ENCODE measurements at places on chromosomes 7 and 10.

DNA sequence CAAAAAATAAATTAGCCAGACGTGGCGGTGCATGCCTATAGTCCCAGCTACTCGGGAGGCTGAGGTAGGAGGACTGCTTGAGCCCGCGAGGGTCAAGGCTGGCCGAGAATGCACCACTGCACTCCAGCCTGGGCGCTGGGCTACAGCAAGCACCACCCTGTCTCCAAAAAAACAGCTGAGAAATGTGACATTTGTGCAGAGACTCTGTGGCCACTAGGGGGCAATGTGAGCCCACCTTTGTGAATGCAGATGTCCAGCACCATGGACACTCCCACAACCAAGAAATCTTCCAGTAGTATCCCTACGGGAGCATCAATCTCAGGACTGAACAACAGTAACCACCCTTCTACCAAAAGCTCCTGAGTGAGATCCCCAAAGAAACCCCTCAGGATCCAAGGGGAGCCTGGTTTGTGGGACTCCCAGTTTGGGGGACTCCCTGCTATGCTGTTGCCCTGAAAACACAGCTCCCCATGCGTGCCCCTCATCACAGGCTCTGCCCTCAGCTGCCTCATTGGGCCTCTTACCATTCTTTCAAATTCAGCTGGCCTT is 6.2 kb upstream of the AHCYL2 start:
- peak; percentile 79 for DNase-seq

- no peak for DNase-seq
These were observed 183.8 kb downstream of the SKAP2 start for GRCh38 chr7:26680587-26680986.

GRCh38 chr7:831596-832166 is 595 bp upstream of the SUN1 start:
- no peak for DNase-seq

- DNase-seq, result no peak
These were observed 16.8 kb upstream of the CHCHD1 start for GRCh38 chr10:73765066-73765465.

DNA sequence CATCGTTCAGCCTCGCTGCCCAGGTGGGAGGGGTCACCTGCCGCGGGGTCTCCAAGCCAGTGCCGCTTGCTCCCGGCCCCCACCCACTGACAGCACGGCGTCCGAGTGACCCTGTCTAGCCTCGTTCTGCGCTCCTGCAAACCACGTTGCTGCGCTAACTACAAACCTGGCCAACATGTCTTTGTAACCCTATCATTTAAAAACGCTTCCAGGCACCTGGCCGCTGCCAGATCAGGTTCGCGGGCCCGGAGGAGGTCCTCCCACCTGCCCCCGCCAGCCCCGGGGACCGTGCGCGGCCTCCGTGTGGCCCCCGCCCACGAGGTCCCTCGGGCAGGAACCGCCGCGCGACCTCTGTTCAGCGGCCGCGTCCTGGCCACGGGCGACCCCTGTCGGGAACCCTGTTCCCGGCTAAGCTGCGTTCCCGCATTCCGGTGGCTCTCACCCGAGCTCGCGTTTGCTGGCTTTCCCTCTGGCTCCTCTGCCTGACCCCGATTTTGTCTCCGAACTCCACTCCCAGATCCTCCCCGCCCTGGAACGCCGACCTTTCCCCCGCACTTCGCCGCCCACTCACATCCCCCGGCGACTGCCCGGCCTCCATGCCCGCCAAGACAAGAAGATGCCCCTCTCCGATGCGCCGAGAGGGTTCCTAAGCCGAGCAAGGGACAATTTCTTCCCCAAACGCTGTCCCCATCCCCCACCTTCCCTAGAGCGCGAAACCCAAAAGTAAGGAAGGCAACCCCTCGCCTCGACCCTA is 2.4 kb downstream of the SFMBT2 start:
- DNase-seq, result peak; percentile 84

DNA sequence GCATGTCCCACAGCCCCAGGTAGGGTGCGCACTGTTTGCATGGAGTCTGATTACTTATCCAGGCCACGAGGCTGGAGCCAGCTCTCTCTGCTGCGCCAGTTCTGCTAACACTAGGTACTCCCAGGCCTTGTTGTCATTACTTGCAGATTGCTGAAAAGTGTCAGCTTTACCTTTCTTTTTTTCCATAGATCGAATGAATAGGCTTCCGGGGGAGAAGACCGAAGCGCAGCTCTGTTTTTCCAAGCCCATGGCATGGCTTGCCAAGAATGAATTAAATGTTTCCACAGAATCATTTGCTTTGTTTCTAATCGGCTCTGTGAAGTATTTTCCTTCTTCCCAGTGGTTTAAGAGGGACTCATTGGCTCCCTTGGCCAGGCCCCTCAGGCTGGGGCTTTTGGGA is 285.8 kb downstream of the BMPER start:
- DNase-seq, result no peak

- no peak for DNase-seq
These were observed 126.6 kb upstream of the RAB11FIP2 start for GRCh38 chr10:118173296-118173695.

DNA sequence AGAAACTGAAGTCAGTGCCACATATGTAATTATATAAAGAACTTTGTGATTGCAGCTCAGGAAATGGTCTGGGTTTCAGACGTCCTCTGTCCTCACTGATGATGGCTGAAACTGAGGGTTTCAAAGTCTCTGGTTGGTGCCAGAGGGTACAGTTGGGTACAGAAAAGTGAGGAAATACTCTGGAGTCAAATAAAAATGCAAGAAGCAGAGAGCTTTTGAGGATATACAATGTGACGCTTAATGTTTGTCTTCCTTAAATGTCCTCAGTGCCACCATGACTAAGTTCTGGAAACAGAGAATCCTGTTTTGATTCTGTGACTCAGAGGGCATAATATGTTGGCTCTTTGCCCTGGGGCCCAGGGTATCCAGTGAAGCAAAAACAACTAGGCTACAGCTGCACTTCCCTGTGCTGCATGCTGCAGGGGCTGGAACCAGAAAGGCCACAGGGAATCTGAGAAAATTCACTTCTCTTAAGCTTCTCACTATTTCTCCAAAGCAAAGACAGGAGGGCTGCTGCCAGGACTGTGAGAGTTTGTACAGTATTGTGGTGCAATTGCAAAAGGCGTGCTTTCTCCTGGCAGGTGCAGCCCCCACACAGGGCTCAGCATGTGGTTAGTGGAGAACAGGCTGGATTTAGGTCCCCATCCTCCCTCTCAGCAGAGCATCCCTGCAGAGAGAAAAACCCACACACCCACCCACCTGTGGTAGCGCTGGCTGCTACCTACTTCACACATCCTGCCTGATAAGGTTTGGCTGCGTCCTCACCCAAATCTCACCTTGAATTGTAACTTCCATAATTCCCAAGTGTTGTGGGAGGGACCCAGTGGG is 169.5 kb upstream of the SVIL start:
- no peak for DNase-seq

DNA sequence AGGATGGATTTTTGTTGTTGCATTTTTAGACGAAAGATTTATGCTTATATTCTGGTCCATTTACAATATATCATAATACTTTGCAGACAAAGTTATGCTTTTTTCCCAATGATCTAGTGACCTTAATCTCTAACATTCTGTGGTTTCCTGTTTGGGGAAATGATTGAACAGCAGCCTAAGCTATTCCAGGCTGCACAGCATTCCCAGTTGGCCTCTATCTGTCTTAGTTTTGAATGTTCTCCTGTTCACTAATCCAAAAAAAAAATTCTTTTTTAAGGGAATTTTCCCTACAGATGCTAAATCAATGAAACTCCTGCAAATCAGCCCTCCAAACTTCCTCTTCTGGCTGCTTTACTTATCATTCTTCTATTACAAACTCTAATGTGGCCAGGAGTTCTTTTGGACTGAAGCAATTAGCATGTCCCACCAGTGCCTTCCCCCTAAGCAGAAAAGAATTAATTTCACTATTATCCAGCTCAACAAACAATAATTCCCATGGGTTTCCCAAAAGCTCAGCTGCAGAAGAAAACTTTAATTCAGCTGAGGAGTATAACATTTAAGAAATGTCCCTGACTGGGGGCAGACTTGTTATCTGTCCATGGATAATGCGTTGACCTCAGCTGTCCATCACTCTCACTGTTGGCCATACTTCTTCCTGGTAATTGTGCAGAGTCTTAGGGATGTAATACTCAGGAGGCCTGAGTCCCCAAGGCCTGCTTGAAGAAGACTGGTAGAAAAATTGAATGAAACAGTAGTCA is 81.9 kb upstream of the TRIL start:
- DNase-seq, result no peak

- DNase-seq, result no peak
These were observed 141.1 kb upstream of the ITGB1 start for GRCh38 chr10:33098951-33099663.

DNA sequence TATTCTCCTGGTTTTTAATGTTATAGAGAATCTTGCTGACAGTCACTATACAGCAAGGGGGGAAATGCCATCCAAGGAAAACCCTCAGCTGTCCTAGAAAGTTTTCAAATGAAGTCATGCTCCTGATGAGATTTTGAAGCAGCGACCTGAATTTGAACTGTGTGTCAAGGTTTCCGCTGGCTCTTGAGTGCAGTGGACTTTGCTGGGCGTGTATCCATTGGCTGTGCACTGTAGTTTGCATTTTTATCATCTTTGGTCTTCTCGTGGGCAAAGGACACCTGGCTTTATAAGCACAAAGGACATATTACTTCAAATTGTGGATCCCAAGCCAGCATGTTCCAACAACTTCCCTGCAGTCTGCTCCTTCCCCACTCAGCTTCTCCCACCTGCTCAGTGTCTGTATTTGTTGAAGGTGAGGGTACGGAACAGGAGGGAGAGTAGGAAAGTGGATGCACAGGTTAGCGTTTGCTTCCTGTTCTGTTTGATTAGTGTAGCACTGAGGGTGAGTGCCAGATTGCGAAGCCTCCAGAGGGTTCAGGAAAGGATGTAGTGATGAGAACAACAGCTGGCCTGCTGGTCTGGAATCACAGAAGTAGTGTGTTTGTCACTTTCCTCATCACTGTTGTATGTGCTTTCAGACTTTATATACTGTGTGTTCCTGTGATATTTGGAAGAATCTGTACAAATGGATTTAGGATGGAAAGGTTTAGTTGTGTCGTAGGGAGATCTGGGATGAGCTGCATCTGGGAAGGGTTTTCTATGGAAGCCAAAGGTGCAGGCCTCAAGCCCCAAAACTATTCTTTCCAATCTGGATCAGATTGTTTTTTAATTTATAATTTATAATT is 204.8 kb downstream of the BMPER start:
- DNase-seq, result no peak

- no peak for DNase-seq
These were observed 22.3 kb downstream of the AMZ1 start for GRCh38 chr7:2710286-2710655.

GRCh38 chr7:155256761-155257481 is 40.8 kb upstream of the INSIG1 start:
- DNase-seq, result no peak

- no peak for DNase-seq
These were observed 10.9 kb downstream of the LDB3 start for GRCh38 chr10:86678999-86679792.

GRCh38 chr10:70192326-70192968 is 22.1 kb upstream of the SAR1A start:
- no peak for DNase-seq

DNA sequence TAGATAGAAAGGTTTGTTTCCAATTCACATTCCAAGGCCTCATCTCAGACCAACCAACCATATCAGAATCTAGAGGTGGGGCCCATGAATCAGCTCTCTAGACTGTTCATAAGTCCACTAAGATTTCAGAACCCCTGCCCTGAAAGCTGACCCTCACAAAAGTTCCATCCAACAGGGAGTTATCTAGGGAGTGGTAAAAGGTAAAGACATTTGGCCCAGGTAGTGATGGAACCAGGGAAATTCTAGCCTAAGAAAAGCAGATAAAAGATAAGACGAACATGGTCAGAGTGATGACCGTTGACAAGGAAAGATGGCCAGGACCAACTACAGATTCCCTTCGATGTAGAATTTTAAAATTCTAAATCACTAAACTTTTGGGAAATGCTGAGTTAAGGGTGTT is 198.0 kb upstream of the NEBL start:
- no peak for DNase-seq

DNA sequence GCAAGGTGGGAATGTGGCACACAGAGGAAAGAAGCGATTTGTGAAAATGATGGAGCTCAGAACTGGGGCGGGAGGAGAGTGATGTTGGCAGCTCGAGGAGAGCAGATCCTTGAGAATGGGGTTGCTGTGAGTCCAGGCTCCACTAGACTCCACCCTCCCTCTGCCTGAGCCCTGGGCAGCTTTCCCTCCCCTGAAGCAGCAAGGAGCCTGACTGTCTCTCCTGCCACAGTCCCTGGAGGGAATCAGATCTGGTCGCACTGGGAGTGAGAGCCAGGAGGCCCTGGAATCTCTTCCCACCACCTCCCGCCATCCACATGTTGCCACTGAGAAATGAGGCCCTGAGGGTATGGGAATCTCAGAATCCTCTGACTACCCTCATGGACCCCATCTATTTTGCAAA is 362.7 kb downstream of the PLXNA4 start:
- DNase-seq, result no peak

DNA sequence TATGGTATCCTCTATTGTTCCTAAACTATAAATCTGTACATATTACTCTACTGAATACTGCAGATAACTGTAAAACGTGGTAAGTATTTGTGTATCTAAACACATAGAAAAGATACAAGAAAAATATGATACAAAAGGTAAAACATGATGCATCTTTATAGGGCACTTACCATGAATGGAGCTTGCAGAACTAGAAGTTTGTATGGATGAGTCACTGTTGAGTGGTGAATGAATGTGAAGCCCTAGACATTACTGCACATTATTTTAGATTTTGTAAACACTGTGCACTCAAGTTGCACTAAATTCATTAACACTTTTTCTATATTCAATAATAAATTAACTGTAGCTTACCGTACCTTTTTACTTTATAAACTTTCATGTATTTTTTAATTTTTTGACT is 357.5 kb downstream of the ZWINT start:
- no peak for DNase-seq
